ENCODE measurements at places on chromosomes 1 and 21.

DNA sequence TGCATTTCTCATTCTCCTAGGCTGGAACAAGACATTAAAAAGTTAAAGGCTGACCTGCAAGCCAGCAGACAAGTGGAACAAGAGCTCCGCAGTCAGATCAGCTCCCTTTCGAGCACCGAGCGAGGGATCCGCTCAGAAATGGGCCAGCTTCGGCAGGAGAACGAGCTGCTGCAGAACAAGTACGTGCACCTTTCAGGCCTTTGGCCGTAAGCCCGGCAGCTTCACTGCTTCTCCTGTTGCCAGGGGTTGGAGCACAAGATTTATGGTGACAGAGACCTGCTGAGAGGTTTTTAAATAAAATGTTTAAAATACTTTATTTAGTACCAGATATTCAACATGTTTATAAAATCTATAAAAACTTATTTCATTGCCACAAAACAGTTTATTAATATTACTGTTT, 53.4 kb downstream of the MACO1 start:
- no peak for DNase-seq

- DNase-seq: no peak
These were observed 46.1 kb upstream of the SLC30A1 start for GRCh38 chr1:211625040-211625439.

GRCh38 chr1:3821447-3821846, 25.1 kb upstream of the LRRC47 start:
- no peak for DNase-seq

GRCh38 chr21:45011911-45012661, 62.3 kb upstream of the ADARB1 start:
- no peak for DNase-seq

DNA sequence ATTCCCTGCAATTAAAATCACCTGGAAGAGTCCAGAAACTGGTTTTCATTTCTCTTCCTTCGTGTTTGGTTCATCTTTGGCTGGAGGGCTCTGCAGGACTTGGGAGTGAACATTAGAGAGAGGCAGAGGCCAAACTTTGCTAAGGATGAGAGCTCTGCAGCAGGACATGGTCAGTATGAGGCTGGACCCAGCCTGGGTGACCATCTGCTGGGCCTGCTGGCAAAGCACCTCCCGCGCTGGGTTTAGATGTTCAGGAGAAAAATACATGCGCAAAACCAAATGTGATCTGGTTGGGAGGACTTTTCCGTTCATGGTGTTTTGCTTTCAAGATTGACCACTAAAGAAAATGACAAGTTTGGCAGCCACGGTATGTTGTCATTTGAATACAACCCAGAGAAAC, 15.9 kb downstream of the KAZN start:
- no peak for DNase-seq

- DNase-seq: no peak
These were observed 111.0 kb downstream of the NTNG1 start for GRCh38 chr1:107251839-107252238.

- no peak for DNase-seq
These were observed 3.1 kb upstream of the PLA2G2E start for GRCh38 chr1:19926296-19927129.

DNA sequence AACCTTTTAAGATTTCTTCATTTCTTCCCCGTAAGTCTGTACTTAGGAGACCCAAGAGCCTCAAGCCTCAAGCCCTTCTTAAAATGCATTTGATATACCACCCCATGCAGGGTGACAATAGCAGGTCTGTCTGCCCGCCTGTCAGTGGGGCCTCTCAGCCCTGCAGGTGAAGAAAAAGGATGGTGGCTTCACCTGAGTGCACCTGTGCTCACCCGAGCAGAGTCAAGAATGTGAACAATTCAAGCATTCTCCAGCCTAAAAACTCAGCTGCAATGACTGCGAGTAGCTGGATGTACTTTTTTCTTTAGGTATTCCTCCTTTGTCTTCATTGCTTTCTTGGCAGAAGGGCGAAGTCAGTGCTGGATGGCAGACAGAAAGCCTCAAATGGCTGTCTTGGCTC, 203.3 kb downstream of the LMX1A start:
- no peak for DNase-seq

DNA sequence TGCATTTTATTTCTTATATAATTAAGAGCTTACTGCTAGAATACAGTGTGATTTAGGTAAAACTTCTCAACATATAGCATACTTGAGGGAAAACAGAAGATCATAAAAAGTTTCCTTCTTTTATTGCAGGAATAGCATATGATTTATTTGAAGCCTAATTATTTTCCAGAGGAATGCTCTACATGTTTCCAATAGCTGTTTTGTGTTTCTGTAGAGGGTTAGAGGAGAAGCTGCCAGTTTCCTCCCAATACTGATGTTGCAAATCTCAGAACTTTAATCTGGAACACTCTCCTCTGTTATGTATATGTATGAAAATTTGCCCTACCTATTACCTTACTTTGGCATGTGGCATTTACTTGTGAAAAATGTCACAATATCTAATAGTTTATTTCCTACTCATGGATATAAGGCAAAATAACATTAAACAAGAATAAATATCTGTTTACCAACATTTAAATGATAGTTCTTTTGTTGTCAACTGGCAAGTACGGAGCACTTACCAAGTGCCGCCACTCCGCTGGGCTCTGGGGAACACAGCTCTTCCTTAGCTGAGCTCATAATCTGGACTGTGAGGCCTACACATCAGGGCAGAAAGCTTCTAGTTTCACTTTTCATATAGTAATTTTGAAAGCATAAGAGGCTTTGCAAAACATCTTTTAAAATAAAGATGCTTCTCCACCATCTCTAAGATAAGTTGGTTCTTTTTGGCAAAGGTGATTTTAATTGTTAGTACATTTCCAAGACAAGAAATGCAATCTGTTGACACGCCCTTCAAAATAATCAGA, 239.8 kb upstream of the C1orf105 start:
- no peak for DNase-seq

GRCh38 chr1:230280054-230280795, 145.9 kb downstream of the PGBD5 start:
- no peak for DNase-seq

GRCh38 chr1:172054172-172054571, 212.9 kb downstream of the DNM3 start:
- DNase-seq: no peak

GRCh38 chr1:159896546-159896930, 3.4 kb downstream of the CFAP45 start:
- DNase-seq: no peak

DNA sequence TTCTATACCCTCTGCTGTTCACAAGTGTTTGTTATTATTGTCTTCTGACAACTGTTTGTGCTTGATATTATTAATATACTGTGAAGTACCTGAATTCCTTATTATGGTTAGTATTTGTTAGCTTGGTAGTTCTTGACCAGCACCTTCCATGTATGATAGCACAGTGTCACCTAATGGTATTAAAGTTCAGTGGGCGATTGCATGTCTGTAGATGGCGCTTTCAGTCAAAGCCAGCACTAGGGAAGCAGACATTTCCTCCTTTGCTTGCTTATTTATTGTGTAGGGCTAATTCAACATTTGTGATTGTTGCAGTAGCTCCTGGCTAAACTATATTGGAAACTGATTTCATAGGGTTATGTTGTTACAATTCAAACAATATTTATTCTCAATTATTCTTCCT, 218.0 kb downstream of the ZP4 start:
- DNase-seq: no peak

DNA sequence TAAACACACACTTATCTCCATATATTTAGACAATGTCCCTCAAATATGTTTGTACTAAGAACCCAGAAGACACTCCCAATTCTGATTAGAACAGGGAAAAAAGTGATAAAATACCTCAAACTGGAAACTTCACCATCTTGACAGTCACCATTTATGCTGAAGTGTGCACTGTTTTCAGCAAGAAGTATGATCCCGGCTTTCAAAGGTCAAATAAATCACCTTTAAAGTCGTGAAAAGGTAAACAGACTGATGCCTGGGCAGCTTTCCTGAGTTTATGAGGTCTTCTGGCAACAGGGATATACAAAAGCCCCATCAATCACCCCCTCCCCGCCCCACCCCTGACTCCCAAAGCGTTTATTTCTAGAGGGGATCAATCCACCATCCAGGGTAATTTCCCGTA, 37.9 kb downstream of the HLX start:
- DNase-seq: no peak

GRCh38 chr1:150549496-150550221, 451 bp downstream of the ADAMTSL4 start:
- no peak for DNase-seq

DNA sequence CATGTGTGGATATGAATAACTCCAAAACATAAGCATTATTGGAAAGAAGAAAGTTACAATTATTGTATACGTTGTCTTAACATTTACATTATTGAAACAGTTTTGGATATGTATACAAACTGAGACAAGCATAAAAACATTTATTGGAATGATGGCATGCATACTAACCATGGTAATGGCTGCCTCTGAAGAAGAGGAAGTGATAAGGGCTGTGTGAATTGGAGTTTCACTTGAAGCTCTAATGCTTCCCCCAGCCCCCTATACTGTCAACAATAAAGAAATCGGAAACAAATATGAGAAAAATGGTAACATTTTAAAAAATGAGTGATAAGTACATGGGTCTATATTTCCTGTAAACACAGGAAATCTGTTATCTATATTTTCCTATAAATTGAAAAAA, 367.7 kb upstream of the DPYD start:
- DNase-seq: no peak

DNA sequence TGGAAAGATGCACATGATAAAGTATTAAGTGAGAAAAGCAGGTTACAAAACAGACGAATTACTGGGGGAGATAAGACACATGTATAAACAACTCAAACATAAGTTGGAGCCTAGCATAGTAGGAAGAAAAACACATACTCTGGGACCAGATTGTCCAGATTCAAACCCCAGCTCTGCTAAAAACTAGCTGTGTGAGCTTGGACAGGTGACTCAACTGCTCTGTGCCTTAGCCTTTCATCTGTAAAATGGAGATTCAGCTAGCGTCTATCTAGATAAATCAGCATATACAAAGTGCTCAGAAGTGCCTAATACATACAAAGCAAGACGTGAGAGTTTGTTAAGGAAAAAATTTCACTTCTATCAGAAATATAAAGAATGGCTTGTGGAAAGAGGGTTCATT, 254.0 kb upstream of the POU3F1 start:
- DNase-seq: no peak

- DNase-seq: no peak
These were observed 730 bp downstream of the NOS1AP start for GRCh38 chr1:162070094-162070748.

DNA sequence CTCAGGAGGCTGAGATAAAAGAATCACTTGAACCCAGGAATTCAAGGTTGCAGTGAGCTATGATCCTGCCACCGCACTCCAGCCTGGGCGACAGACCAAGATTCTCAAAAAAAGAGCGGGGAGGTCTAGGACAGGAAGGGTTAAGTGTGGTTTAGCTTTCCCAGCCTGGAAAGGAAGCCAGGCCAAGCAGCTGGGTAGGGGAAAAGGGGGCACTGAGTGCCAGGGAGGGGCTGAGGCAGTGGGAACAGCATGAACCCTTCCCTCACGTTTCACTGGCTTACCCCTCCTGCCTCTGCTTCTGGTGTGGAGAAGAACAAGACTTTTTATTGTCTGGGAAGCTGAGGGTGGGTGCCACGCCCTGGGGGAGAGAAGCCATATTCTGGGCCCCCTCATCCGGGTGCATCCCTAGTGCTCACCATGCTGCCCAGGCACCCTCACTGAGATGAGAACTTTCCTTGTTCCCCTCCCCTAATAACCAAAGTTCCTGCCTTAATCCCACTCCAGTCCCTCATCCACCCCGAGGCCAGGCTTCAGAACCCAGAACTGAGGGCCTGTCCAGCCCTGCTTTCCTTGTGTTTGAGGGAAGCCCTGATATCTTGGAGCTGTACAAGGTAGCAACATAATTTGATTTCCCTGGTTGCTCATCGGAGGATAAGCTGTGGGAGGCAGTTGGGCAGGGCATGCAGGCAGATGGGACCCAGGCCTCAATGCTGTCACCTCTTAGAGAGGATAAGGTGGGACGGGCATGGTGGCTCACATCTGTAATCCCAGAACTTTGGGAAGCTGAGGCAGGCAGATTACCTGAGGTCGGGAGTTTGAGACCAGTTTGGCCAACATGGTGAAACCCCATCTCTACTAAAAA, 2.0 kb upstream of the LMNA start:
- no peak for DNase-seq

DNA sequence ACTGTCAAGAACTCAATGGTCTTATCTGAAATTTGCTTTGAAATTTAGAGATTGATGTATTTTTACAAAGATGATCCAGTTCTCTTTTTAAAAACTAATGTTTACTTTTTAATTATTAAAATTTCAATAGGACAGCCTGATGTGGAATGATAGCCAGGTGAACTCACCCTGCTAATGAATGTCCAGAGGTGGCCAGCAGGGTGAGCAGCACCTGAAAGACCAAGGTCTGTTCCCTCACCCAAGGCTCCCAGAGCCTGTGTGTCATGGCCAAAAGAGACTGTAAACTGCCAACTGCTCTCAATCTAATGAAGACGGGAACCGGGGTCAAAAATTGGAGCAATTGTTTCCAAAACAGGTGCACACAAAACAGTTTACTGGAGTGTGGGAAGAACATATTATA, 340.4 kb downstream of the DISC1 start:
- DNase-seq: no peak

- DNase-seq: no peak
These were observed 86.8 kb upstream of the PUM1 start for GRCh38 chr1:31152181-31152795.

DNA sequence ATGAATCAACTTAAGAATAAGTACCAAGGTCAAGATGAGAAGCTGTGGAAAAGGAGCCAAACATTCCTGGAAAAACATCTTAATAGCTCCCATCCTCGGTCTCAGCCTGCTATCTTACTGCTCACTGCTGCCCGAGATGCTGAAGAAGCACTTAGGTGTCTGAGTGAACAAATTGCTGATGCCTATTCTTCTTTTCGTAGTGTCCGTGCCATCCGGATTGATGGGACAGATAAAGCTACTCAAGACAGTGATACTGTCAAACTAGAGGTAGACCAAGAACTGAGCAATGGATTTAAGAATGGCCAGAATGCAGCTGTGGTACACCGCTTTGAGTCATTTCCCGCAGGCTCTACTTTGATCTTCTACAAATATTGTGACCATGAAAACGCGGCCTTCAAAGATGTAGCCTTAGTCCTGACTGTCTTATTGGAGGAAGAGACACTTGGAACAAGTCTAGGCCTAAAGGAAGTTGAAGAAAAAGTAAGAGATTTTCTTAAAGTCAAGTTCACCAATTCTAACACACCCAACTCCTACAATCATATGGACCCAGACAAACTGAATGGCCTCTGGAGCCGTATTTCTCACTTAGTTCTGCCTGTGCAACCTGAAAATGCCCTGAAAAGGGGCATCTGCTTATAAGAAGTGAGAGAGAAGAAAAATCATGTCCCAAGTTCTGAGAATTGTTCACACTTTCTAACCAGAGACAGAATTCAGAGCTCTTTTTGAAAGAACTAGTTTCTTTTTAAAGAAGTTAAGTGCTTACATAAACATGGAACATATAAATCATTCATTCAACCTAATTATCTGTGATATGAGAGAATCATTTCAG, 35.7 kb downstream of the TOR1AIP1 start:
- no peak for DNase-seq

Data from amygdala (tissue), 56 donors.